ENCODE measurements at places on chromosomes 6 and 20.

DNA sequence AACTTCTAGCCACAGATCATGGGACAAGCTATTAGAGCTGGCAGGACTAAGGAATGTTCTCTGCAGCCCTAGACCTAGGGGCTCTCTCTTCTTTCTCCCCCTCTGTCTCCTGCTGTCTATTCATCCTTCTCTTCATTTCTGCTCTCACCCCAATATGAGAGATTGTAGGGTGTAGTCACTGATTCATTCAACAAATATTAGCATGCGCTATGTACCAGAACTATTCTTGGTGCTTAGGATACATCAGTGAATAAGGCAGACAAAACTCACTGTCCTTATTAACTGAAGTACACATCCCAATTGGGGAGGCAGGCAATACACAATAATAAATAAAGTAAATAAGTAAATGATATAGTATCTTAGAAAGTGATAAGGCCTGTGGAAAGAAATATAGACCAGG is 14.7 kb upstream of the SIRPB2 start:
- DNase-seq = no peak

- no peak for DNase-seq
Measured at GRCh38 chr20:22827916-22828315, 207.2 kb upstream of the SSTR4 start.

DNA sequence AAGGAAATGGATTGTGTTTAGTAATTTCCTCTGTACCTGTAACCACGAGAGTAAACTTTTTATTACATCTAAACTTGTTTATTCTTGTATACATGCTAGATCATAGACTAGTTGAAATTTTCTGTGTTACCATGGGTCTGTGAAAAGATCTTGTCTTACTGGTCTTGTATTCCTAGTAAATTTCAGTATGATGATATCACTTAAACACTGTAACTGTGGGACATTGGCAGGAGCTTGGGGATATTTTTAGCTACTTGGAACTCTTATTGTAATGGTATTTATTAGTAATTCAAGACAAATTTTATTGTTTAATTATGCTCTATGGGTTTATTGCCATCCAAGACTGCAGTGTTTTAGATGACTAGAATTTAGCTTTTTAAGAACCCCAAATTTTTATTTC is 25.9 kb upstream of the TULP4 start:
- no peak for DNase-seq

DNA sequence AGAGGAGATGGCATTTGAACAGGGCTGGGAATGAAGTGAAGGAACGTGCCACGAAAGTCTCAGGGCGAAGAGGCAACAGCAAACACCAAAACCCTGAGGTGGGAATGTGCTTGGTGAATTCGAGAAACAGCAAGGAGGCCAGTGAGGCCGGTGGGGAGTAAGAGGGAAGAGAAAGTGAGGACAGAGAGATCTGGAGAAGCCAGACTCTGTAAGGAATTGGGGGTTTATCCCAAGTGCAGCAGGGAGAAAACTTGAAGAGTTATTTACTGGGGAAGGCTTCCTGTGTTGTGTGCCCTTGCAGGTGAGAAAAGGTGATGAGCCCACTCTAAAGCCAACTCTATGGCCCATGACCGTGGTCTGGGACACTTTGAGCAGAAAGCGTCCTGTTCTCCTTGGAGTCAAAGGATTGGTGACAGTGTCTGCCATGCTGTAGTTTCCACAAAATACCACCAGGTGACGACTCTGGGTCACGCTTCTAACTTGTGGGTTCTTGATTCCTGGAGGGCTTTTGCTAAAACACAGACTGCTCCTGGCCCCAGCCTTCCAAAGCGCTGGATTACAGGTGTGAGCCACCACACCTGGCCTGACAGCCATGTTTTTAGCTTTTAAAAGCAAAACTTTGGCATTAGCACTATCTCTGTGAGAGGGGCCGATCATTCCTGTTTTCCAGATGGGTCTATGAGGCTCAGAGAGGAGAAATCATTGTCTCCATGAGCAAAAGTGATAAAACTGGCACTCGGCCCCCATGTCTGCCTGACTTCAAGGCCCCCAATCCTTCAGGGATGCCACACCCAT is 18.0 kb upstream of the CSNK2A1 start:
- DNase-seq = peak; percentile 23

DNA sequence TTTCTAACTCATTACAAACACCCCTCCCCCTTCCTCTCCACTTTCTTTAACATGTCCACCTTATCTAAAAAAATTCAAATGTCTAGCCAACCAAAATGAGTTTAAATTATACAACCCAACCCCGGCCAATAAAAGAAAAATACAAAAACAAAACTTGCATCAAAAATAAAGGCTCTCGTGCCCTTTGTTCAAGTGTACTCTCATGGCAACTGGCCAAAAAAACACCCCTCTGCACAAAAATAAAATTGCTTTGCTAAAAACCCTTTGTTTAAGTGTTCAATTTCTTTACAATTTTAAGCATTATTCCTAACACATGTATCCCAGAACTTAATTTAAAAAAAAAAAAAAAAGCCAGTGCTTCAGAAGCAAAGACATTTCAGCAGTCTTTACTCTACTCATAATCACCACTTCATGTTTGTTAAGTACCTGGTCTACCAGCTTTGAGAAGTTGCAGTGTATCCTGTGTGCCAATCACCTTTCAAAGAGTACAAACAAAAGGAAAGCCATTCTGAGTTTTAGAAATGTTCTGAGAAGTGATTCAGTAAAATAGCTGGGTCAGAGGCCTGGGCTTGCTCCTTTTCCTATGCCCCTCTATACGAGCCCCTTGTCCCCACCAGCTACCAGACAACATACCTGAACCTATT is 87.5 kb downstream of the MDN1 start:
- DNase-seq = no peak

DNA sequence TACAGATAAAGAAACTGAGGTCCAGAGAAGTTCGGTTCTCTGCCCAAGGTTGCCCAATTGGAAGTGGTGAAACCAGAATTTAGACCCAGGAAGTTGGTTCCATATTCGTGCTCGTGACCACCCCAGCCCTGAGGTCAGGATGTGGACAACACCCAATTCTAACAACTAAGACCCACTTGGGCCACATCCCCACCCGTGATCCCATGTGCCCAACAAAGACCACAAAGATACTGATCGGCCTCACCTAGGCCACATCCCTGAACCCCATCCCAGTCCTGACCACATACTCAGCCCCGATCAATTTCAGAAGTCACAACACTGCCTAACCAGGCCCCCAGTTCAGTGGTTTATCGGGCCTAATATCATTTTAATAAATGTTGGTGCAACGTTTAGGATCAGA is 138.4 kb downstream of the PREX1 start:
- DNase-seq = no peak

DNA sequence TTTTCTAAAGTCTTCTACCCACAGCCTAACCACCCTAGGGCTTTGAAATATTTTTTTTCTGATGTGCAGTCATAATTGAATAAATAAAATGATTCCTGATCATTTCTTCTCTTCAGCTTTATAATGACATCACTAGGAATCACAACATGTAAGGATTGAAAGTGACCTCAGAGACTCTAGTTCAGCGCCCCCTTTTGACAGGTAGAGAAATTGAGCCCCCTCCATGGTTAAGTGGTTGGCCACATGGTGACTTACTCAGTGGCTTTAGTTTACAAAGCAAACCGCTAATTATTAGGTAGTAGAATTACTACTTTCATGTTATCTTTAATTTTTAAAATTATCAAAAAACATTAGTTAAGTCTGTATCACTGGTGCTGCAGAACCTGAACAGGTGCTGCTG is 13.3 kb upstream of the SLC2A12 start:
- DNase-seq = no peak

DNA sequence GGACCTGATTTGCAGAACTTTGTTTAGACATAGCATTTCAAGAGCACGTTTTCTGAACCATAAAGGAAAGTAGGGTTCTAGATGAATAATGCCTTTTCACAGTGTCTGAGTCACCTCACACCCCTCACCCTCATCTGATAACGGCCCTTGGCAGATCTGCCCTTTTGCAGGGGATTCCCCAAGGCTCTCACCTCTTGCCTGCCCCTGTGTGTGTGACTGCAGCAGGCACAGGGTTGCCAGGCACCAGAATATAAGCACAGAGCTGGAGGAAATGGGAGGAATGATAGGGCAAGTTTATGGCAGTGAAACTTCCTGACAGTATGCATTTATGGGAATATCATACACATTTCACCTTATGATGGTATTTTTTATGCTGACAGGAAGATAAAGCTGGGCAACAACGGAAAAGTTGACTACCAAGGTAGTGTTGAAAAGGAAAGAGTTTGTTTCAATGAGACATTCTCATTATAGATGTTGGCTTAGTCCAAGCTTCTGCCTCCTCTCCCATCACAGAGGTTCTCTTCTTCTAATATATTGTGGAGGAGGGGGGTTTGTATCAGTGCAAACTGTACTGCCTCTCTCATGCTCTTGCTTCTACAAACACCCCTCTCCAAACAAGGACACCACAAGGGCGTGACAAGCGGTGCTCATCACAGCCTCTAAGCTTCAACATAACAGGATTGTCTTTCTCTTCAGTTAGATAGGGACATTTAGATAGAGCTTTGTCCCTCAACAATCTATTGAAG is 101.5 kb upstream of the BACH2 start:
- DNase-seq = peak; percentile 83

DNA sequence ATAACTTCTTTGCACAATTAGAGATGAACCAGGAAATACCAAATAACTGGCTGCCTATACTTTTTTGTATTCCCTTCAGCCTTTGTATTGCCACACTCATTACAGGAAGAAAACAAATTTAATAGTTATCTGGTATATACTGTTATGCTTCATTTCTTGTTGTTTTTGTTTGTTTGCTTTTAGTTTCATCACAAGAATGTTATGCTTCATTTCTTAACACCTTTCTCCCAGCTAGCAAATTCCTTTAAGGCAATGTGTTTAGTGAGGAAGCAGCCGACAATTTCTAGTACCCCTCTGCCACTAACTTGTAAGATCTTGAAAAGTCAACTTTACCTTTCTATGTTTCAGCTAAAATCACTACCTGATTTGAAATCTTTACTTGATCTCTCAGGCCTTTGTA is 1.4 kb downstream of the NCOA6 start:
- no peak for DNase-seq

- DNase-seq = no peak
Measured at GRCh38 chr6:119346936-119347335, 2.6 kb downstream of the MAN1A1 start.

DNA sequence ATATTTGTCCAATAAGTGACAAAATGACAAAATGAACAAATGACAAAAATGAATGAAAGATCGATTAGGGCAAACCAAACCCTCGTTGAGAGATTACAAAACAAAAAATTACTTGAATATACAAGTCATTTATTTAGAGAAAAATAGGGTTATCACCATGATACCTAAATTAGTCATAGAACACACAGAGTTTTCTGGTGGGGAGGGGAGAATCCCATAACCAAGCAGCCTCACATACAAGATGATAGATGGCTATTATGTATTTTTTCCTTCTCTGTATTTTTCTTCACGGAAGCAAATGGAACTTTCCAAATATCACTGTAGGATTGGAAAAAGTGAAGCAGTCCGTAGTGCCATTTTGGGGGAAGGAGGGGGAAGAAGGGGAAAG is 28.5 kb upstream of the BMP6 start:
- DNase-seq = no peak

DNA sequence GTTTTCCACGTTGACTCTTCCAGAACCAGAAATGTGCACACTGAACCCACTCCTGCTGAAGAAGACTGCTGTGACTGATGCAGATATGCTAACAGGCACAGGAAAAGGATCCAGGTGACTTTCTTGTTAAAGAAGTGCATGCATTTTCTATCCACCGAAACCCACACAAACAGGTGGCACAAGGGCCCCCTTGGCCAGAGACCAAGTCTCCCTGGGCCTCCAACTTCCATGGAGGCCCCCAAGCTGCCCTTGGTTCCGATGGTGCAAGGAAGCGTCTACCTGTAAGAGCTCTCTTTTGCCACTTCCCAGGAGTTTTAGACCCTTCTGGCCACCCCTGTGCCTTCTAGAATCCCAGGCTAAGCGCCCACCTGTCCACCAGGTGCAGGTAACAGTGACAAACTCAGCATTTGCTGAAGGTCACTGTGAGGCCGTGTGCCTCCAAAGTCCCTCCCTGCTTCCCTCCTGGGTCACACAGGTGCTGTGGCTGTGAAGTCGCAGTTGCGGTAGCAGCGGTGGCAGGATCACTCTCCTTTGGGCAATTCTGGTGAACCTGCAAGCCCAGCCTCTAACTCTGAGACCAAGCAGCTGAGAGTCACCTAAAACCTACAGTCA is 134.8 kb downstream of the PXDC1 start:
- DNase-seq = no peak

DNA sequence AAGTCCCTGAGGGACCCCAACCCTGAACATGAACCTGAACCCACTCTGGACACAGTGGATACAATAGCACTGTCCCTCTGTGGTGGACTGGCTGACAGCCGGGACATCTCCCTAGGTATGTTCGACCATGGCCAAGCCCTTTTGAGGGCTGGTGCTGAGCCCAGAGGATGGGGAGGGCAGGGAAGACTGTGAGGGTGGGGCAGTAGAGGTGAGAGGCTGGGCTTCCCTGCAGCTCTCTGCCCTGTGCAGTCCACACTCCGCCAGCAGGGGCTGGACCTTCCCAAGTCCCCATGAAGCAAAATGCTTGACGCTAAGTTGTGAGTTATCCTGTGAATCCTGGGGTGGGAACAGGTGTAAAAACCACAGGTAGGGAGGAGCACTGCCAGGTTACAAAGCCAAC is 11.5 kb downstream of the LPIN3 start:
- no peak for DNase-seq

DNA sequence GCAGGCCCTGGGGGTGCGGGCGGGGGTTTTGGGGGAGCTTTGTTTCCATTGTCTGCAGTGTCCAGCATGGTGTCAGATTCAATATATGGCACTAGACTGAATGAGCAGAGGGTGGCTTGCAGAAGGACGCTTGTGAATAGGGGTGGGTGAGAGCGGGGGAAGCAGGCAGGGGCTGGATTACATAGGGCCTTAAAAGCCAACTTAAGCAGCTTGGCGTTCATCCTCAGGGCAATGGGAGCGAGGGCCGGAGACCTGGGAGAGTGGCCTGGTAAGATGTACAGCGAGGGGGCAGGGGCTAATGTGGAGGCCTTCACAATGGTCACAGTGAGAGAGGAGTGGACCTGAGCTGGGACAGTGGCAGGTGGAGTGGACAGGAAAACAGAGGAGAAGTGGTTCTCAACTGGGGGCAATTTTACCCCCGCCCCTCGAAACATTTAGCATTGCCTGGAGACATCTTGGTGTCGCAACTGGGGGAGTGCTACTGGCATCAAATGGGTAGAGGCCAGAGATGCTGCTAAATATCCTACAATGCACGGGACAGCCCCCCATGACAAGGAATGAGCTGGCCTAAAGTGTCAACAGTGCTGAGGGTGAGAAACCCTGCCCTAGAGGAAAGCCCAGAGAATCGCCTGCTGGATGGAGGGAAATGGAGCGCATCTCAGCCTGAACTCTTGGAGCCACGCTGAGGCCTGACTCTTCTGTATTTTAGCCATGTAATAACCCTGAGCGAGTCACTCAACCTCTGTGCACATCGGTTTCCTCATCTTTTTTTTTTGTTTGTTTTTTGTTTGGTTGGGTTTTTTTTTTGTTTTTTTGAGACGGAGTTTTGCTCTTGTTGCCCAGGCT is 15.1 kb upstream of the BAK1 start:
- DNase-seq = no peak

Data from activated CD4-positive, alpha-beta T cell treated with anti-CD3 and anti-CD28 coated beads, Interleukin-2, amount 50 U/mL, for 4 hours (primary cell).